ENCODE measurements at places on chromosomes 11 and 22. TPM values are rescaled to one million over a fixed set of nuclear protein-coding genes. Genes with fewer than 3 reads are reported as not detected.

DNA sequence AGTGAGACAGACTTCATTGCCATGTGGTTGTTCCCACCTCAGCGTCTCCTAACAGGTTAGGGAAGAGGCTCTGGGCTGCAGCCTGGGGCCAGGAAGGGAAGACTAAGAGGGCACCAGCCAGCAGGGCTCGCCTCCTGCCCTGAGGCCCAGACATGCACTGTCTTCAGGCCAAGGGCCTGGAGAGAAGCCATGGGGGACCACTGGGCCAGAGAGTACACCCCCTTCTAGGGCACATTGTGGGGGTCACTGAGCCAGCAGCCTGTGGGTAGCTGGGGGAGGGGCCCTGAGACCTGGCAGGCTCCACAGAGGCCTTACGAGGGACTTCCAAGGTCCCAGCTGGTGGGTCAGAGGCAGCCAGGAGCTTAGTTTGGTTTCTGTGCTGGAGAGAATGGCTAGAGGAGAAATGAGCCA, 25.0 kb upstream of the MYRF start:
- no peaks in the 10 kb centered on the region for H3K36me3 ChIP-seq
- no peak for DNase-seq
- H3K4me1 ChIP-seq, result no peaks in the 10 kb centered on the region
- H3K27me3 ChIP-seq, result no peaks in the 10 kb centered on the region

GRCh38 chr11:10622957-10623791, 54.7 kb upstream of the LYVE1 start:
- H3K4me3 ChIP-seq, result no peak overlapping the region
- peaks cover 3% of the 10 kb centered on the region for H3K4me1 ChIP-seq
- no peak for DNase-seq
- no peak overlapping the region for H3K27ac ChIP-seq
- no peaks in the 10 kb centered on the region for H3K27me3 ChIP-seq
- no peaks in the 10 kb centered on the region for H3K36me3 ChIP-seq

DNA sequence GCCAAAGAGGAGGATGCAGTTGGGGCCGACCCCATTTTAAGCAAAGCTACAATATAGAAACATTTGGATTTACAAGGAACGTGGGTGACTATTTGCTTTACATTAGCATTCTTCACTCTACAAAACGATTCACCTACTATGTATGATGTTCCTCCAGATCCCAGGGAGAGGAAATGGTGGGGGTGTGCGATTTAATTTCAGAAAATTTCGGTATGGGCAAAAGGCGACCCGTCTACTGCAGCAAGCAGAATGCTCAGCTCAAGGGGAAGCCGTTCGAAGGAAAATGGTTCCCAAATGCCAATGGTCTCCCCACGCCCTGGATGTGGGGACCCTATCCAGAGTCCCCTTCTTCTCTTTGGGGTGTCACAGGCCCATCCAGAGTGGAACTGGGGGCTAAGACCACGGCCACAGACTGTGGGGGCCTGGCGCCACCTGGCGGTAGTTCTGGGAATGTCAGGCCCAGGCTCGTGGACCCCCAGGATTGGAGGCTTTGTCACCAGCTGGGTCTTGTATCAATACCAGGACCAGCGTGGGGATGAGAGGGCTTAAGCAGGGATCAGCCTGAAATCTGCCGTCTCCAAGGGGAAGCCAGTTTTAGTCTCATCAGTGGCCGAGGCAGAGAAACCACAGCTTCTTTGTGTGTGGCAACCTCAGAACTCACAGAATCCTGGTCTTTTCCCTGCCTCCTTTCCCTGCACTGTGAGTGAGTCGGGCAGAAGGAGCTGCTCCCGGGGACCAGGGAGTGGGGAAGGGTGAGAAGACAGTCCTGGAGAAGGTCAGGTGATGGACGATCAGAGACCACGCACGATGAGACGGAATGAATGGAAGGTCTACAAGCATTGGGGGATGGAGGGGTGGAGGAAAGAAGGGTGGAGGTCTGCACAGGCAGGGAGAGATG, 8.4 kb downstream of the LRRC10B start:
- no peak overlapping the region for H3K4me3 ChIP-seq
- no peak overlapping the region for H3K27ac ChIP-seq
- no peaks in the 10 kb centered on the region for H3K27me3 ChIP-seq
- peaks cover 4% of the 10 kb centered on the region for H3K4me1 ChIP-seq

DNA sequence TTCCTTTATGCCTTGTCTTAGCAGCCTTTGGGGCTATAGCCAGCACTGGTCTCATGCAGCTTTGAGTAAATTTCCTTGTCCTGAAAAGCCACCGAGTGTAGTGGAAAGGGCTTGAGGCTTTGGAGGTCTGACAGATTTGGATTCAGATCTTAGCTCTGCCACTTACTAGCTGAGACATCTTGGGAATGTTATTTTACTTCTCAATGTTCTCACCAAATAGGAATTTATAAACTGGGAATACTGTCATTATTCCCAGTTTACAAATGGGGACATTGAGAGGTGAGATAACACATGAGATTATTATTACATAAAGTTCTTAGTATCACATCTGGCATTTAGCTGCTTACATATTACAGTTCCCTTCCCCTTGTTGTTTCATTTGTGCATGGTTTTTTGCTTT, 95.5 kb downstream of the COMMD9 start:
- peaks cover 3% of the 10 kb centered on the region for H3K36me3 ChIP-seq
- no peaks in the 10 kb centered on the region for H3K27me3 ChIP-seq
- H3K4me3 ChIP-seq, result no peak overlapping the region
- H3K4me1 ChIP-seq, result no peaks in the 10 kb centered on the region
- DNase-seq, result no peak

DNA sequence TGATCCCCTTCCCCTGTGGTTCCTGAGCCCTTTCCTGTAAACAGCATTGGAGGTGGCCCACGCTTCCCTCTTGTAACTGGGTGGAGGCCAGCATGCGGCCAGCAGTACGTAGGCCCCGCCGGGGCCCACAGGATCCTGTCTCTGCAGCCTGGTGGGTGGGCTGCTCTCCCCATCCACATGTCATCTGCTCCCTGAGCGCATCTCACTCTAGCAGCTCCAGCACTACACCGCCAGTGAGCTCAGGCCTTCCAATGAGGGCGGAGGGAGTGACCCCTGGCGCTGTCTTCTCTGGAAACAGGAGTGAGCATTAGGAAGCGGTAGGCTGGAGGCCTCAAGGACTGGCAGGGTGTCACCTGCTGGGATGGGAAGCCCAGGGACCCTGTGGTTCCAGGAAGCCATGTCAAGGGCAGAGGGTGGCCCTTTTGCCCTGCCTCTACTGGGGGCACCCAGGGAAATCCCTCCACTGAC, 363.9 kb downstream of the TBC1D22A start:
- H3K36me3 ChIP-seq, result no peaks in the 10 kb centered on the region
- no peaks in the 10 kb centered on the region for H3K27me3 ChIP-seq
- no peak overlapping the region for H3K27ac ChIP-seq

DNA sequence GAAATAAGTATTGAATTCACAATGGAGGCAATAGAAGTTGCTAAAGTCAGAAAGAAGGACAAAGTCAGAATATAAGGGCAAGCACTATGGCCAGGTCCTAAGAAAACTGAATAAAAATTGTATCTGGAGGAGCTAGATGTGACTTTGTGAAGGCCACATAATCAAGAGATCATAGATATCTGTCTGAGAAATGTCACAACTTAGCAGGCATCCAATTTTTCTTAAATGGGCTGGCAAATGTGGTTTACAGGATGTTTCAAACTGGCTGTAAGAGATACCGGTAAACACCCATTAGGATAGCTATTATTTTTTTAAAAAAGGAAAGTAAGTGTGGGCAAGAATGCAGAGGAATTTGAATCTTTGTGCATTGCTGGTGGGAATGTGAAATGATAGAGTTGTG, 303.1 kb upstream of the CHORDC1 start:
- no peaks in the 10 kb centered on the region for H3K27me3 ChIP-seq
- H3K4me3 ChIP-seq, result no peak overlapping the region
- H3K4me1 ChIP-seq, result no peaks in the 10 kb centered on the region
- no peaks in the 10 kb centered on the region for H3K36me3 ChIP-seq

DNA sequence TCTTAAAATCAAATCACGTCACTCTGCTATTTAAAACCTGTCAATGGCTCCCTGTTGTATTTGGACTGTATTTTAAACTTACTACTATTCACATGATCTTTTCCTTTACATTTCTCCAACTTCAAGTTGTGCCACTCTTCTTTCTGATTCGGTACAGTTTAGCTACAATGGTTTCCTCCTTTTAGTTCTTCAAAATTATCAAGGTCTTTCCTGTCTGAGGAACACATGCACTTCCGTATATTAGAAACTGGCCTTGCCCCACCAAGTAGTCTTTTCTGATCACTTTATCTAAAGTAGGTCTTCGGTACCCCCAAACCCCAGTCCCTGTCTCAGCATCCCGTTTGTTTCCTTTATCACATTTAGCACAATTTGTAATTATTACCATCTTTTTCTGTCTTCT, 81.8 kb downstream of the MTMR3 start:
- H3K4me1 ChIP-seq, result no peaks in the 10 kb centered on the region
- H3K36me3 ChIP-seq, result no peaks in the 10 kb centered on the region
- no peak for DNase-seq
- H3K27ac ChIP-seq, result no peak overlapping the region

SH3BP1 gene
- polyA plus RNA-seq, result 2.3 TPM

SLC22A9 gene
- not detected for polyA plus RNA-seq

NAALADL1 gene
- polyA plus RNA-seq, result 13.9 TPM

MRGPRX4 gene
- not detected for polyA plus RNA-seq

Measured in endothelial cell of umbilical vein (primary cell).